ENCODE measurements at places on chromosomes 13 and 19.

DNA sequence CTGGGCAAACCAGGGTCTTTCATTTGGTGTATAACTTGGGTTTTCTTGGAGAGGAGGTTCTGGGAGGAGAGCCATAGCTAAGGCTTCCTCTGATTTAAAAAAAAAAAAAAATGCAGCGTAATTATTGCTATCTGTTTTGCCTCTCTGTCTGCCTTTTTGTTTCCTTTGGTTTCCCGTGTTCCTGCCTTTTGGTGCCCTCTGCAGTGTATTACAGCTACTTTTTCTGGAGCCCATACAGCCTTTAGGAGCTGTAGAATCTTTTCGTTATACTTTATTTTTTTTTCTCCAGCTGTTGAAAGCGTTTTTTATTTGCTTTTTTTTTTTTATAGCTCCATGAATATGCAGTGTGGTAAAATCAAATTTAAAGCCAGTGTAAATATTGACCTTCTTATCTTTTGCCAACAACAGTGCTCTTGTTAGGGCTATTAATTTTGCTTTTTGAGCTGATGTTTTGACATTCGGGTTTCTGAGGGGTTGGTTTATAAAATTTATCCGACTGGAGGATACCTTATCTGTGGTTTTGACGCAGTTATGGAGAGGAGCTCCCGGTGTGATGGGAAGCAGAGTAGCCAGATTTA is 38.1 kb downstream of the ZNF493 start:
- DNase-seq, result no peak

GRCh38 chr19:35206855-35207254 is 21.7 kb downstream of the FAM187B start:
- no peak for DNase-seq

GRCh38 chr13:42239161-42239560 is 32.8 kb upstream of the AKAP11 start:
- no peak for DNase-seq

DNA sequence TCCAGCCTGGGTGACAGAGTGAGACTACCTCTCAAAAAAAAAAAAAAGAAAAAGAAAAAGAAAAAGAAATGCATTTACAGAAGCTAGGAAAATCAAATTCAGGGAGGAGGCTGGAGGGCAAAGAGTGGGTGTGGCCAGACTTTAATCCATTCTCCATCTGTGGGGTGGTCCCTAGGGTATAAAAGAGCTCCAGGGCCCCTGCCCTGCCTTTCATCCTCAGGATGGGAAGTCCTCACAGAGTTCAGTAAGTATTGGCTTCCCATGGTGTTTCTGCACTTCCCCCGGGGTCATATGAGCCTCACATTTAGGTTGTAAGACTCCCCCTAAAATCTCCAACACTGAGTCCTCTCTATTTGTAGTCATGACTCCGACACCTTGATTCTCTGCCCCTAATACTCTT is 33.0 kb downstream of the DPRX start:
- DNase-seq, result no peak

GRCh38 chr19:50460161-50460765 is 16.0 kb upstream of the EMC10 start:
- DNase-seq, result peak; percentile 73

DNA sequence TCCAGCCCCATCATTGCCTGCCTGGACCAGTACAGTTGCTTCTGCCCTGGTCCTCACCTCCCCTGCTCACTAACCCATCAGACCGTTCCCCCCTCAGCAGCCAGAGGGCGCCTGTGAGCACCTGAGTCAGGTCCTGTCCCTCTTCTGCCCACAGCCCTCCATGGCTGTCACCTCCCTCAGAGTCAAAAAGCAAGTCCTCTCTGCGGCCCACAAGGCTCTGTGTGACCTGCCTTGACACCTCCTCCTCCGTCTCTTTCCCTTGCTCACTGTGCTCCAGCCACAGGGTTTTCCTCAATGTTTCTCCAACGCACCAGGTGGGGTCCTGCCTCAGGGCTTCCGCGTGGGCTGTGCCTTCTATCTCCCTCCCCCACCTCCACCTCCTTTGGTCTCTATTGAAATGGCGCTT is 29.4 kb upstream of the PTPRS start:
- peak; percentile 43 for DNase-seq

GRCh38 chr19:12899891-12900518 is 9.0 kb downstream of the GCDH start:
- no peak for DNase-seq

DNA sequence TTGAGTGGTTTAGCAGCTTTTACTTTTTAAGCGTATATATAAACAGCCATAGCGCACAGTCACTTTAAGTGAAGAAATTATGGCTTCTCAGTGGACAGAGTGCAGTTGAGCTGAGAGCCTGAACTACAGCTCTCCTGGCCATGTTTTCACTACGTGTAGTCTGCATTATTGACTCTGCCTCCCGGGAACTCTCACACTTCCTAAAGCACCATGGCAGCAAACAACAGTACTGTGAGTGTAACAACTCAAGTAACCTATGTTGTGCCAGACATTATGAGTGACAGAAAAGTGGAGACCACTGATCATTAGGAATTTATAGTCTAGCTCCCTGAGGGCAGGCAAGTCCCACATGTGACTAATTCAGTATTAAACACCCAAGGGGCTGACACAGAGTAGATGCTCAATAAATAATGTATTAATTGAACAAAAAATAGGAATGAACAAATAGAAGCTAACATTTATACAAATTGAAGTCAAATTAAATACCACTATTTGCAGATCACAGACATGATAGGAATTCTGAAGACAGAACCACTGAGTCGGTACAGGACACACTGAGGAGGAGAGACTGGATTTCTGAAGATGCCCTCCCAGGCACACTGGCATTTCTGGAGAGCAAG is 19.7 kb downstream of the EFNB2 start:
- DNase-seq, result no peak

DNA sequence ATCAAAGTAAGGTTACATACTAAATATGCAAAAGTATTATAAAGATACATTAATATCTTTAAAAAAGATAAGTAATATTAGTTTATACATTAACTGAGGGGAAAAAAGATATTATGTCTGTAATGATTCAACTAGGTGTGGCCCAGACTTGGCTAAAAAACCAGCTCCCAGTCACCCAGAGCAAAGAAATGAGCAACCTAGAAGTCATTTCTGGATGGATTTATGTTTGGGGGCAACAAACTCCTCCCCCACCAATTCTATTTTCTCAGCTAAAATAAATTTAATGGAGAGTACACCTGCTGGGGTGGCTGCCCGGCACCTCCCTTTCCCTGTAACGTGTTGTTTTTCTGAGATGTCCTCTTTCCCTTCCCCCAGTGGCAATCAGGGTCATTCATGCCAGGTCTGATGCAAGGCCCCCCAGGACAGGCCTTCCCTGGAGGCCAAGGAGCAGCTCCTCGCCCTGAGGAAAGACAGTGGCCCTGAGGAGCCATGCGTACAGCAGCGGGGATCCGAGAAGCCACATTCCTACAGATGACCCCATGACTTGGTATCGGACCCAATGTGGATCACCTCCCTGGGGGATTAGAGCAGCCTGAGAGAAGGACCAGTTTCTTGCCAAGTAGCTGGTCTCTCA is 78.6 kb upstream of the DOCK9 start:
- no peak for DNase-seq

- DNase-seq, result no peak
Measured at GRCh38 chr13:43543331-43543730, 243.4 kb downstream of the ENOX1 start.

- DNase-seq, result no peak
Measured at GRCh38 chr13:48315969-48316650, 12.6 kb downstream of the RB1 start.

DNA sequence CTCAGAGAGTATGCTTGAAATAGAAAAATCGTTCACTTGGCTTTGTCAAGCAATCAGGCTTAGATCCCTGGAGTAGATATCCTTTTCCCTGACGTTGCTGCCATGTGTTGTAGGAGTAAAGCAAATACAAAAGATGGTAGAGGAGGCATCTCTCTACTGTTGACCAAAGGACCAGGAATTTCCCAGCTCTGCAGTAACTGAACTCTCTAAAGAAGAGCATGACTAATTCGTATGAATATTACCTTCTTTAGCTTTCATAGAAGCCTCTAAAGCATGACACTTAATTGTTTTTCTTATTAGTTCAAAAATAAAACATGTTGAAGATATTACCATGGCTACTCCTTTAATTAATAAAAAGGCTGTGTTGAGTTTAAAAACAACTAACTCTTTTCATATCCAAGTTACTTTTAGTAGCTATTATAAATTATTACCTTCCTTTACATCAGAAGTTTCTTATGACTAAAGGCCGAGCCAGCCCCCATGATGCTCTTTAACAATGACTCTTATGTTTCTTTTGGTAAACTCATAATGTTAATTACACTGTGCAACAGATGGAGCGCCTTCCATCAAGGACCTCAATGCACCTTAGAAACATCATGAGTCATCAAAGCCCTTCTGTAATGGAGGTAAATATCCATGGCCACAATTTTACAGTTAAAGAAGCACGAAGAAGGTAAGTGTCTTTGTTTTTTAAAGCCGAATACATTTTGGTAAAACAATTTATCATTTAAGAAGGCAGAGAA is 352.4 kb downstream of the KLF5 start:
- no peak for DNase-seq

- peak; percentile 41 for DNase-seq
Measured at GRCh38 chr19:46717716-46718143, 816 bp upstream of the PRKD2 start.

DNA sequence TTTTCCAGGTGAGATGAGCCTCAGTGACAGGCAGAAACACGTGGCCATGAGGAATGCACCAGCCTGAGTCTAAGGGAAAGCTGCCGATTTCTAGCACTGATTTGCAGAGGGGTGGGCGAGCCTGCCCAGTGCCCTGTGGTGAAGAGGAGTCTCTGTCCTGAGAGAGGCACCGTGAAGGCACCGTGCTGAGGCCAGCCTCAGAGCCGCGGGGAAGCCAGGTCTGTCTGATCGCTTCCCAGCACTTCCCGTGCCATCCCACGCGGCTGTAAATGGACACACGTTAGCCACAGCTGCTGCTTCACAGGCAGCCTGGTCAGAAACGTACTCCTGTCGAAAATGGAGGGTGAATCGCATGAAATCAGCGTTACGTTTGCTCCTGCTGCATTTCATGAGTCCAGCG is 79.8 kb downstream of the ATP11A start:
- no peak for DNase-seq
